Activated naive CD8-positive, alpha-beta T cell treated with anti-CD3 and anti-CD28 coated beads, Interleukin-2, amount 10 ng/mL, durations not matched to agents 7 days and 5 days (primary cell): ENCODE measurements at places on chromosomes 11 and 22.
A peak's percentile ranks its signal among the peaks of the same experiment; 100 is the strongest.

DNA sequence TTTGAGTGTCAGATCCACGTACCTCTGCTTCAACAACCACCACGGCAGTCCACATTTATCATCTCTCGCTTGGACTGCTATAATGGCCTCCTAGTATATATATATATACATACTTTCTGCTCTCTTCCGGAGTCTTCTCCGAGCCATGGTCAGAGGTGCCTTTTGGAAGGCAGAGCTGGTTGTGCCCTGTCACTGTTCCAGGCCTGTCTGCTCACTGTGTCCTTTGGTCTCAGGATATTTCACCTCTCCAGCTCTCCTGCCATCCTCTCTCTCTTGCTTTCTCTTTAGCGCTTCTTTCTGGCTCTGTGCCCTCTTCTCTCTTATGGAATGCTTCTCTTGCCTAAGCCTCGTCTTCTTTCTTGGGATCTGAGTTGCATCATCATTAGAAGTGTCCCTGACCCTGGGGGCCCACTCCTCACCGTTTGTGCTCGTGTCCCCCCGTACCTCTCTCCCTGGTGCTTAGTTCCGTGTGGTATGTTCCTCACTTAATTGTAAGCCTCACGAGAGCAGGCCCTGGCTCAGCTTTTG is 86.1 kb upstream of the RASSF10 start:
- no peak for DNase-seq

DNA sequence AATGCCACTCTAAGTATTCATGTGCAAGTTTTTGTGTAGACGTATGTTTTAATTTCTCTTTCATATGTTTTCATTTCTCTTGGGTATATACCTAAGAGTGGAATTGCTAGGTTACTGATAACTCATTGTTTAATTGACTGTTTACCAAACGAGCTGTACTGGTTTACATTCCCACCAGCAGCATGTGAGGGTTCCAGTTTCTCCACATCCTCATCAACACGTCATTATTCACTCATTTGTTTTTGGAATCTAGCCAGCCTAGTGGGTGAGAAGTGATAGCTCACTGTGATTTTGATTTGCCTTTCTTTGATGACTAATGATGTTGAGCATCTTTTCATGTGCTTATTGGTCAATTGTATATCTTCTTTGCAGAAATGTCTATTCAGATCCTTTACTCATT is 4.0 kb downstream of the ANKRD13D start:
- no peak for DNase-seq

GRCh38 chr11:105582497-105582896 is 27.4 kb upstream of the GRIA4 start:
- no peak for DNase-seq

DNA sequence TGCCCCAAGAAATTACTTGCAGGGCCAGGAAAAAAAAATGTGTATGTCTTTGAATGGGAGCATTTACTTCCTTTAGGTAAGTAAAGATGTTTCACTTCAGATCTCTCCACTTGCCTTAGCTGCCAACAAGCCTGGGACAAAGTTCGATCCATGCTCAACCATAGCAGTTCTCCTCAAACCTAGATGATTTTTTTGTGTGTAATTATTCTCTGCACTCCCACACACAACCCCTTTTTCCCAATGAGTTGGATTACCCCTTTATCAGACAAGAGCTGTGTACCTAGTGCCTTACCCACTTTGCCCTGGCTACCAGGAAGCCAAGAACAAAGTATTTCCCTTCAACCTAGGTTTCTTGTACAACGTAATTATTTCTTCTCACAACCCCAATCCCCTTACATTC is 35.6 kb downstream of the TPBGL start:
- peak; percentile 5 for DNase-seq

- no peak for DNase-seq
These were observed 132.1 kb upstream of the DDI1 start for GRCh38 chr11:103904324-103904667.

DNA sequence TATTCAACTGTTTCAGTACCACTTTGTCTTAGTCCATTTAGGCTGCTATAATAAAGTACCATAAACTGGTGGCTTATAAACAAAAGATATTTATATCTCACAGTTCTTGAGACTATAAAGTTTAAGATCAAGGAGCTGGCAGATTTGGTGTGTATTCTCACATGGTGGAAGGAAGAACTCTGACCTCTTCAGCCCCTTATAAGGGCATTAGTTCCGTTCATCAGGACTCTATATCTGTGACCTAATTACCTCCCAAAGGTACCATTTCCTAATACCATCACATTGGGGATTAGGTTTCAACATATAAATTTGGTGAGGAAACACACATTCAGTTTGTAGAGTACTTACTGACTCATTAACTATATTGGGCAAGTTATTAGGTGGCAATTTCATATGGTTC is 10.7 kb upstream of the ARL14EP start:
- DNase-seq, result no peak
